ENCODE measurements at places on chromosomes 4 and X. TPM values are rescaled to one million over a fixed set of nuclear protein-coding genes. Genes with fewer than 3 reads are reported as not detected.

DNA sequence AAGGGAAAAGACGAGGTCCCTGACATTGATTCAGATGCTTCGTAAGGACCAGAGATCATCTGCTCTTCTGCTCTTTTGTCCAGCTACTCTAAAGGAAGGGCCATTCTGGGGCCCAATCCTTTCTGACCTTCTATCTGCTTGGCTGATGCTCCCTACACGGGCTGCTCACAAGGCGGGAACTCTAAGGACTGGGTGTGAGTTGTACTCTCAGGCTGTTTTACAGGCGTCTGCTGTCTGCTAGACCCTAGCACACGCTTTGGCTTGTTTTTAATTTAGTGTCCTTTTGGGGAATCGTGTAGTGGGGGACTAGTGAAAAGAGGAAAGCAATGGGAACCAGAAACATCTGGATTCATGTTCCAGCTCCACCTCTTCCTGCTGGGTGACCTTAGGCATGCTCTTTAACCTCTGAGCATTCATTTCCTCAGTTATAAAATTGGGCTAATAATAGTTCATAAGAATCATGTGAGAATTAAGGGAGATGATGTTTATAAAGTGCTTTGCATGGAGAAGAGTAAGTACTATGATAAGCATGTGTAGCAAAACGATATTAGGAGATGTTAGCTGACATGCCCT is 53.1 kb downstream of the CASP3 start:
- H3K36me3 ChIP-seq = no peaks in the 10 kb centered on the region
- H3K4me1 ChIP-seq = no peaks in the 10 kb centered on the region
- H3K27ac ChIP-seq = no peak overlapping the region
- no peak for DNase-seq

- H3K4me3 ChIP-seq = peak overlapping the region; percentile 98
- peaks cover 21% of the 10 kb centered on the region for H3K4me1 ChIP-seq
- H3K36me3 ChIP-seq = peaks cover 11% of the 10 kb centered on the region
- peak overlapping the region; percentile 100 for H3K27ac ChIP-seq
These were observed 502 bp downstream of the HNRNPDL start for GRCh38 chr4:82429728-82430192.

- H3K4me1 ChIP-seq = peaks cover 3% of the 10 kb centered on the region
- H3K36me3 ChIP-seq = no peaks in the 10 kb centered on the region
- no peak overlapping the region for H3K4me3 ChIP-seq
- H3K27ac ChIP-seq = no peak overlapping the region
- peaks cover 3% of the 10 kb centered on the region for H3K27me3 ChIP-seq
These were observed 332 bp upstream of the RENBP start for GRCh38 chrX:153944800-153945150.

CTAG1B gene
- total RNA-seq = not detected

TBC1D25 gene
- 34.3 TPM for total RNA-seq

UGT2A3 gene
- total RNA-seq = not detected

DNA sequence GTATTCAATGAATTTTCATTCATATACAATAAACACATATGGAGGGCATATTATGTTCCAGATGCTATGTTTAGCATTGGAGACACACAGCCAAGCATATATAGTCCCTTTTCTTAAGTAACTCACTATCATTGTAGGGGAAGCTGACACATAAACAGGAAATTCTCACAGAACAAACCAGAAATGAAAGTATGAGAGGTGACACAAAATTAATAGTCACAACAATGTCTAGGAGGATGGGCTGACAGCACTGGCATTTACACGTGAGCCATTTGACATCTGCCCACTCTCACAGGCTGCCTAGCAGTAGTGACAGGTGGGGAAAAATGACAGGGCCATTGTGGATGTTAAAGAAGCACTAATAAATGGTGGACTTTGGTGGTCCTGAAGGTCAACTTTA is 2.6 kb upstream of the CNOT6L start:
- no peaks in the 10 kb centered on the region for H3K36me3 ChIP-seq
- H3K27ac ChIP-seq = no peak overlapping the region
- no peak for DNase-seq

DNA sequence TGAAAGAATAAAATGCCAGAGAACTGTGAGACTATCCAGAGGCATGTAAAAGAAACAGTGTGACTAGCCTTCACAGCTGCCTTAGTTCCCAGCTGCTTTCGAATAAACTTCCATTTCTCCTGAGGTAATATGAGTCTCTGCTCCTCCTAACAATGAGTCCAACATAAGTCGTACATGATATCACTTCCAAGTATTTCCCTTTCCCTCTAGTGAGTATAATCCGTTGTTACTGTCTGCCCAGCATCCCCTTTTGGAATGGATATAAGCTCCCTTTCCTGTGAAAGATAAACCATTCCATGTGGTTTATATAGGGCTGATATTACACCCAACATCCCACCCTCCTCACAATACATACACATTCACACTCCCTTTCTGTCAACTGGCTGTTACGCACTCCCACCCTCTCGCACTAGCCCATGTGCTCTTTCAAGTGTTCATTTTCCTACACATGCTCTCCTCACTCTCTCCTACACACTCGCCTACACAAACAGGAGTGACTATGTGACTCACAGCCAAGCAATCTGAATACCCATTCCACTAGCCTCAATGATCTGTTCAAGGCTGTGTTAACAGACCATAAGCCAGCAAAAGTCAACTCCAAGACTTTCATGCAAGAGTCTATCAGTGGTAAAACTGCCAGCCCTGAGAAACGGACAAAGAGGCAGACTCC is 5.0 kb downstream of the NAF1 start:
- H3K4me1 ChIP-seq = peaks cover 8% of the 10 kb centered on the region
- H3K27ac ChIP-seq = no peak overlapping the region
- no peaks in the 10 kb centered on the region for H3K36me3 ChIP-seq

DNA sequence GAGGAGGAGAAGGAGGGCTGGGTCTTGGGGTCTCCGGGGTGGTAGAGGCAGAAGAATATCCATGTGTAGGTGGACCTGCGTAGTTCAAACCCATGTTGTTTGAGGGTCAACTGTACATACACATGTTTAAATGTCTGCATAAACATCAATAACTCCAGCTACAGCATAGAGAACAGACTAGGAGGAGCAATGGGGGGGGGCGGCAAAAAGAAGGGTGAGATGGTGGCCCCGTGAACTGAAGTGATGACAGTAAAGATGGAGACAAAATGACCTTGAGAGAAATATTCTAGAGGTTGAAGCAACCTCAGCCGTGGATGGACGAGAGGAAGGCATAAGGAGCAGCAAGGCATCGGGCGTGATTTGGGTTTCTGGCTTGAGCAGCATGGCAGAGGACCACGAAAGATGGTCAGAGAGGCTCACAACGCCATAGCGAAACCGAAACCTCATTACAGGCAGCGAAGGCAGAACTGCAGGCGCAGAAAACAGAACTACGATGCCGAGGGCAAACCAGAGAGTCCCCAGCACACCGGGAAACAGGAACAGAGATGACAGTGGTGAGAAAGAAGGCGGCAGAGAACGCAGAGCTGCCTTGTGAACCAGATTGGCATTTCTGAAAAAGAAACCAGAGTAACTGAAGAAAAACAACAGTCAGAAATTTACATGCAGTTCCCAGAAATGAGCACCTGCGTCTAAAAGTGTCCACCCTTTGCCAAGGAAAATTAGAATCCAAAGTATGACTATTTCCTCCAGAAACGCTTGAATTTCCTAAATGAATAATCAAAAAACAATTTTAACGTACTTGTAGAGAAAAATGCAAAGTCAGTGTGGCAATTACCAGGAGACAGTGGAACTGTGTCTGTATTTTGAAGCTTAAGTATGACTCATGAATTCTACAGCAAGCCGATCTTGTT is 50.3 kb upstream of the ENPP6 start:
- H3K27ac ChIP-seq = no peak overlapping the region
- no peaks in the 10 kb centered on the region for H3K27me3 ChIP-seq
- DNase-seq = no peak
- H3K36me3 ChIP-seq = no peaks in the 10 kb centered on the region
- no peak overlapping the region for H3K4me3 ChIP-seq
- H3K4me1 ChIP-seq = peaks cover 1% of the 10 kb centered on the region

DMRTC1B gene
- 1.8 TPM for total RNA-seq

GRCh38 chr4:173014113-173014558 is 154.5 kb upstream of the GALNT7 start:
- peak; percentile 58 for DNase-seq
- H3K27ac ChIP-seq = peak overlapping the region; percentile 80
- H3K4me1 ChIP-seq = peaks cover 10% of the 10 kb centered on the region
- H3K36me3 ChIP-seq = no peaks in the 10 kb centered on the region

GRCh38 chrX:154321152-154321551 is 25.6 kb downstream of the TKTL1 start:
- DNase-seq = no peak
- H3K36me3 ChIP-seq = no peaks in the 10 kb centered on the region
- H3K27me3 ChIP-seq = peaks cover 3% of the 10 kb centered on the region
- H3K4me3 ChIP-seq = no peak overlapping the region

DNA sequence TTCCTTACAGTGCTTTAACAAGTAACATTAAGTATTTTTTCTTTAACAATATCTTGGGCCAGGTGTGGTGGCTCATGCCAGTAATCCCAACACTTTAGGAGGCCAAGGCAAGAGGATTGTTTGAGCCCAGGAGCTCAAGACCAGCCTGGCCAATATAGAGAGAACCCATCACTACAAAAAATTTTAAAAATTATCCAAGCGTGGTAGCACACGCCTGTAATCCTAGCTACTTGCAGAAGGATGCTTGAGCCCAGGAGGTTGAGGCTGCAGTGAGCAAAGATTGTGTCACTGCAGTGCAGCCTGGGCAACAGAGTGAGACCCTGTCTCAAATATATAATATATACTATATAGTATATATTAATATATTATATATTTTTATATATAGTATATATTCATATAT is 162.2 kb downstream of the ZNF674 start:
- DNase-seq = no peak
- H3K27ac ChIP-seq = no peak overlapping the region
- H3K27me3 ChIP-seq = no peaks in the 10 kb centered on the region
- H3K36me3 ChIP-seq = no peaks in the 10 kb centered on the region

CABS1 gene
- total RNA-seq = not detected

- H3K27ac ChIP-seq = no peak overlapping the region
- H3K4me3 ChIP-seq = no peak overlapping the region
- DNase-seq = peak; percentile 10
- peaks cover 6% of the 10 kb centered on the region for H3K36me3 ChIP-seq
These were observed 80.8 kb downstream of the HTRA3 start for GRCh38 chr4:8350352-8350751.

- H3K27me3 ChIP-seq = peaks cover 10% of the 10 kb centered on the region
- no peaks in the 10 kb centered on the region for H3K36me3 ChIP-seq
- no peak for DNase-seq
- no peak overlapping the region for H3K4me3 ChIP-seq
- H3K4me1 ChIP-seq = no peaks in the 10 kb centered on the region
These were observed 67.4 kb upstream of the HELT start for GRCh38 chr4:184950926-184951325.

HSFX3 gene
- total RNA-seq = not detected

DNA sequence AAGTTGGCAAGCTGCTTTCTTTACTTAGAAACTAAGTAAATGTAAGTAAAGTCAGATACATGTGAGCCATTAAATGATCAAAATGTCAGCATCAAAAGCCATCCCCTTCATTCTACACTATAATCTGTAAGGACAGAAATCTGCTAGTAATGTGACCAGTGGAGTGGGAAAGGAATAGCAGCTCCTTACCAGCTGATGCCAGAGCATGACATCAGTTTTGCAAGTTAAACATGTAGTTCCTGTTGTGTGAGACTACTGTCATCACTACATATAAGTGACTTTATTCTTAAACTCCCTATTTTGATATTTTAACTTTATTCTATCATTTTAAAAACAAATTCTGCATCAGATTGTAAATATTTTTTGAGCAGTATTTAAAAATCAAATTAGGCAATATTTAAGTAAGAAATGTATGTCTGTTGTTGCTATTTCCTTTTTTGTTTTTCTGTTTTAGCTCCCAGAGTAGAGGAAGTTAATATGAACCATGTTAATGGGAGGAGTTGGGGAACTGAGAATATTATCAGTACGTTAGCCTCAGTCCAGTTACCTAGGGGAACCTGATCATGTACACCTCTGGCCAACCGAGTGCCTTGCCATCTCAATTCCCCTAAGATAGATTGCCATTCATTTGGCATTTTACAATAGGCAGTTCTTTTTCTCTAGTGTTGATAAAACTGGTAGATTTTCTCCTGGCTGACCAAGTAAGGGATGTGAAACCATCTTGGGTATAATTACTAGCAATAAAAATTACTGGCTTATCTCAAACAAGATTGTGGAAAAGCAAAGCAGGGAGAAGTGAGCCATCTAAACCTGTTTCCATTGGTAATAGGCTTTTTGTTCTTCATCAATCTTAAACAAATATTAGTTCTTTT is 34.7 kb downstream of the CCNI start:
- no peak for DNase-seq
- H3K4me1 ChIP-seq = peaks cover 19% of the 10 kb centered on the region
- no peaks in the 10 kb centered on the region for H3K36me3 ChIP-seq
- H3K4me3 ChIP-seq = no peak overlapping the region
- no peaks in the 10 kb centered on the region for H3K27me3 ChIP-seq

ERCC6L gene
- total RNA-seq = 1.2 TPM

DNA sequence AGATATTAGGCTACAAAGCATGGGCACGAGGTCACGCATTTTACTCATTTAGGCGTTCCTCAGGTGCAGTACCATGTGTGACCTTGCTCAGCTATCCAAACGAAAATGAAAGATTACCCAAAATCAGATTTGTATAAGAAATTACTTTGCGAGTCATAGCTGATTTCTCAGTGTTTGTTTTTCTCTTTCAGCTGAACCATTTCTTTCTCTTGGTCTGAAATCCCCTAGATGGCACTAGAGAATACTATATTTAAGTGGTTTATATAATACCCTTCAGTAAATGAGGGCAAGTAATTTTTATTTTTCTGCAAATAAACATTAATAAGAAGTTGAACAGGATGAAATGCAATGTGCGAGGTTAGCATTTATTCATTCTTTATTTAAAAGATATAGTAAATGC is 496.6 kb downstream of the STIM2 start:
- H3K27ac ChIP-seq = no peak overlapping the region
- no peak overlapping the region for H3K4me3 ChIP-seq
- no peaks in the 10 kb centered on the region for H3K27me3 ChIP-seq

CORIN gene
- 0.32 TPM for total RNA-seq

GRCh38 chr4:125169192-125169591 is 145.6 kb upstream of the FAT4 start:
- H3K4me1 ChIP-seq = no peaks in the 10 kb centered on the region
- no peak overlapping the region for H3K27ac ChIP-seq
- peaks cover 3% of the 10 kb centered on the region for H3K27me3 ChIP-seq

SH3BGRL gene
- 51.4 TPM for total RNA-seq

DNA sequence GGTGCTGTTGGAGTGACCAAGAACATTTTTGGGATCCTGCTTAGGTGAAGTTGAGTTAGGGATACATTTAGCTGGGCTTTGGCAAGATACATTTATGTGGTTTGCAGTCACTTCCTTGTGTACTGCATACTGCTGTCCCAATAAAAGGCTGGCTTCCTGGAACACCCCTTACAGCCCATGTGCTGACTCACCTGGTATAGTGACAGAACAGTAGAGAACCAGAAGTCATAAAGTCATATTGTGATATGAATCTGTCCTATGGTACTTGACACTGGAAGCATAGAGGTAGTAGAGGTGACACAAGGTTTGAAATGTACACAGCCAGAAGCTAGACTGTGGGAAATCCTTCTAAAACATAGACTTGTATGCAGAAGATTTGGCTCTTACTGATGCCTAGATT is 55.3 kb upstream of the SLC25A43 start:
- no peak for DNase-seq
- no peak overlapping the region for H3K27ac ChIP-seq
- H3K36me3 ChIP-seq = peaks cover 4% of the 10 kb centered on the region
- no peaks in the 10 kb centered on the region for H3K27me3 ChIP-seq

All from glutamatergic neuron (in vitro differentiated cells).